ENCODE measurements at places on chromosomes 5 and 9.
A peak's percentile ranks its signal among the peaks of the same experiment; 100 is the strongest.

GRCh38 chr5:102481054-102481715 is 17.6 kb downstream of the SLCO6A1 start:
- no peak for DNase-seq

DNA sequence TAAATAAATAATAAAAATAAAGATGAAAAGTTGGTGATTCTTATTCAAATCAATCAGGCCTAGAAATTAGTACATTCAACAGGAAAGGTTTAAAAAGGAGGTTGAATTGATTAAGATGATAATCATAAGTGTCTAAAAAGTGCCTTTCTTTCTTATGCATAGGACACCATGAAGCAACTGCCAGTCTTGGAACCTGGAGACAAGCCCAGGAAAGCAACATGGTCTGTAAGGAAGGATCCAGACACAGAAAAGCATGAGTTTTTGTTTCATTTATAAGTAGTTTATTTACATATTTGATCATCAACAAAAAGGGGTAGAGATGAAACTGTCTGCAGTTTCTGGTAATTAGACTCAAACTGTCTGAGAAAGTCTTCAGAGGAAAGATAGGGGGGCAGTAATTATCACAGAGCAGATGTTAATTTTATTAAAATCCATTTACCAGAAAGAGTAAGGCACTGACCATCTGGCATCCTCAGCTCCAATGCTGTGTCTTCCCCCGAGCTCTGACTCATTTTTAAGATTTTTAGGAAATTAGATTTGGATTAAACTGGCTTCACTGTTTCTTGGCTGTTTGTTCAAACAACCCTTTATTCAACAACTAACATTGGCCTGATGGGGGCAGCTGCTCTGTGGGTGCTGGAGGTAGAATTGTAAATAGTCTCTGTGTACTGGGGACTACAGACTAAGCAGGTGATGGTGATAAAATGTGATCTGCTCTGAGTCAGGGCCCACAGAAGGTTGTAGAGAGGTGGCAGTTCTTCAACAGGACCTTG is 2.7 kb downstream of the RABEPK start:
- DNase-seq = no peak

DNA sequence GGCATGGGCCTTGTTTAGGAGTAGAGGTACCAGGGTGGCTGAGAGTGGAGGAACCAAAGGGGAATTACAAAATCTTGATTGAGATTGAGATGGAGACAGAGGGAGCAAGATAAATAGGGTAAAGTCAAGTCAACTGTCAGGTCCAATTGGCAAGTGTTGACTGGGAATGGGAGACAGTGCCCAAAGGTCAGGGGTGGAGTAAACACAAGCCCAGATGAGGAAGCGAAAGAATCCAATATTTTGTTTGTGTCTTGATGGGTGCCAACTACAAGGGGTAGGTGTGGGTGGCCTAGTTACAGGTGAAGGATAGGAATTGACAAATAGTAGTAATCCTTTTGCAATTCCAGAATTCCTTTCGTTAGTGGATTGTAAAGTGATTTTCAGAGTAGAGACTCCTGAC is 75.1 kb upstream of the AGXT2 start:
- no peak for DNase-seq

GRCh38 chr9:133238851-133239532 is 29.9 kb upstream of the OBP2B start:
- peak; percentile 10 for DNase-seq

DNA sequence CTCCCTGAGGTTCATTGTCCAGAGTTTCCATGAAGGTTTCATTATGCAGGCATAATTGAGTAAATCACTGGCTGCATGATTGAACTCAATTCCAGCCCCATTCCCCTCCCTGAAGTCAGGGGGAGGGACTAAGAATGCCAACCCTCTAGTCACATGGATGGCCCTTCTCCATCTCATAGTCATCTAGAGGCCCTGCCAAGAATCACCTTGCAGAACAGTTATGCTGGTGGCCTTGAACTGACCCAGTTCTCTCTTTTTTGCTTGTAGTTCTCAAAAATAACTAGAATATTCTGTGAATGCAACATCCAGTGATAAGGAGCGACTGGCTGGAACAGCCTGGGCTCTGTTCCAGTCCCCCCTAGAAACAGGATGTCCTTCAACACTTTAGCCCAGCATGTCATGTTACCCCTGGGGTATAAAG is 31.7 kb downstream of the SLC35A4 start:
- DNase-seq = no peak

GRCh38 chr9:4796988-4797853 is 4.5 kb downstream of the RCL1 start:
- peak; percentile 21 for DNase-seq

GRCh38 chr9:12698986-12699385 is 5.8 kb downstream of the TYRP1 start:
- no peak for DNase-seq

GRCh38 chr5:134161513-134162395 is 15.0 kb downstream of the SKP1 start:
- DNase-seq = no peak

DNA sequence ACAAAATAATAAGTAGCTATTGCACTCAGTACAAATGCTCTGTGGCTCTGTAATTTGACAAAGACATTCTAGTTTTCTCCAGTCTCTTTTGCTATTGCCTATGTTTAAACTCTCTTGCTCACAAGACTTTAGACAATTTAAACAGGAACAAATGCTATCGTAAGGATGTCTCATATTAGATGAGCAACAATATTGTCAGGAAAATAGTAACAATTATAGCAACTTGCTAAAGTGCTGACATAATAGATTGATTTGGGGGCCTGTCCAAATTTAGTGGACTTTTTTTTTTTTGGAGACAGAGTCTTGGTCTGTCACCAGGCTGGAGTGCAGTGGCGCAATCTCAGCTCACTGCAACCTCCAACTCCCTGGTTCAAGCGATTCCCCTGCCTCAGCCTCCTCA is 11.8 kb downstream of the KIF2A start:
- DNase-seq = no peak

DNA sequence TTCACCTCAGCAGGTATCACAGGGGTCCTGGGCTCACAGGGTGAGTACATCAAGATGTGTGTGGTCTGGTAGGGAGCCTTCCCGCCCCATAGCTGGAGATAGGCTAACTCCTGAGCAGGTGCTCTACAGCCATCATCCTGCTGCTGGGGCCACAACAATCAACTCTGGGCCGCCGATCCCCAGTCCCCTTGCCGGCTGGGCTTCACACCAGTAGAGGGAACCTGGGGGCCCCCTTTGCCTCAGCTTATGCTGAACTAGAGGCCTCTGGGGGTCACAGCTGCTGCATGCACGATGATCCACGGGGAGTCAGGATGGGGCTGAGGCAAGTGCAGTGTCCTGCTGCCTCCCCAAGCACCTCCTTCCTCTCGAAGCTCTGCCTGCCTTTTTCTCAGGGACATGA is 46.5 kb downstream of the IRF1 start:
- no peak for DNase-seq

DNA sequence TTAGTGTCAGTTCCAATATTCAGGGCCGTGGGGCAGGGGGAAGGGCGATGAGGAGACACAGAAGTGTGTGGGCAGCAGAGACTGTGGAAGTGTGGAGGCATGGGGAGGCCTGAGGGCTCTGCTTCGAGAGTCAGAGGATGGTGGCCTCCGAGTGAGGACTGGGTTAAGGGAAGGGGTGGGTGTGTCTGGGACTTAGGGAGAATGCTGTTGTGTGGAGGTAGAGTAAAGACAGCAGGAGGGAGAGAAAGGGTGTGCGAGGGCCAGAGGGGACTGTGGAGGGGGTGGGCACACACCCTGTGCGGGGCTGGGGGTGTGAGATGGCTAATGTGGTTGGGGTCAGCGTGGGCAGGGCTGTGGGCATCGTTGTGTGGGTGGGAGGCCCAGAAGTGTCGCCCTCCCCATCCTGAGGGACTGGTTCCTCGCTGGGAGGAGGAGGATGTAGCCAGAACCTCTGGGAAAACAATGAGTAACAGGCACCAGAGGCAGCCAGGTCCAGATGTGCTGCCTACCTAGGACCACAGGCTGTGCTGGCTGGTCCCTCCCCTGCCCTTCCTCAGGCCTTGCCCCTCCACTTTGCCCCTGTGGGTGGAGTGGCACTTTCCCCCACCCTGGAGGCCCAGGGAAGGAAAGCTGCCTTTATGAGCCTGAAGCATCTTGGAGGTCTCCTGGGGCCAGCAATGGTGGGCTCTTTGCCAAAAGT is 4.2 kb downstream of the USP20 start:
- DNase-seq = no peak

DNA sequence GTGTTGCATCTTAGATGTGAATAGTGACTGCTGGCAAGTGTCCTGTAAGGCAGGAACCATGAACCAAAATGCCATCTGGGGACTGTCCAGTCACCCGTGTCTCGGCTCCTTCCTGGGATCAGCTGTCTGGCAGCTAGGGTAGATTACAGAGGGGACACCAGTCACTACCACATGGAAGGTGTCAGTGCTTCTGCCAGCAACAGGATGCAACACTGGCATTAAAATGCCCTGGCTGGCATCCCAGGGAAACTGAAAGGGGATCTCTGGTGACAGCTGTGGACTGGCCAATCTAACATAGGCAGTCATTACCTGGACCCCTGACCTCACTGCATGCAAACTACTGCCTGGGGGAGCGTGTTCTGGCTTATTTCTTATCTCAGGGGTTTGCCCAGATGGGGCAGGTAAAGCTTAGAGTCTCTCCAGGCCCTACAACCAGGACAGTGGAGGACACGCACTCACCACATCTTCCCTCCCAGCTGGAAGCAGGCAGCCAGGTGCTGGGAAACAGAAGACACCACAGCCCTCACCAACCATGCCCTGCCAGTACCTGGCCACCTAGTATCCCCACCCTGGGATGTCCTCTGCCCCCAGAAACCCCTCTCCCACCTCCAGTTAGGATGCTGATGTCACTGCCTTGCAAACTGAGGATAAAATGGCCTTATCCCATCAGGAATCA is 83.8 kb downstream of the SEMA4D start:
- no peak for DNase-seq

DNA sequence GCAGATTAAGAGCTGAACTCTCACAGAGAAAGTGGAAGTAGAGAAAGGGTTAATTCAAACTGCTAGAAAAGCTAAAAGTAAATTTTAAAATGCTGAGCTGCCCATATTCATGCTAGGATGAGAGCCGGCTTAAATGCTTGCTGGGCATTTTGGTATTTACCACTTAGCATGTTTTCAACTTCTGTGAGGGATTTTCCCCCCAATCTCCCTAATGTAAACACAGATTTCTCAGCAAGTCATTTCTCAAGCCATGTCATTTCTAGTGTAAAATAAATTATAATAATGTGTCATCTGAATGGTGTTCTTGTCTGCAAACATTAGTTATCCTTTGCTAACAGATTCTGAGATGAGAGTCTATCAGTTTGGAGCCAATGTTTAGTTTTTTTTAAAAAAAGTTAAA is 22.3 kb downstream of the RPS23 start:
- DNase-seq = no peak

DNA sequence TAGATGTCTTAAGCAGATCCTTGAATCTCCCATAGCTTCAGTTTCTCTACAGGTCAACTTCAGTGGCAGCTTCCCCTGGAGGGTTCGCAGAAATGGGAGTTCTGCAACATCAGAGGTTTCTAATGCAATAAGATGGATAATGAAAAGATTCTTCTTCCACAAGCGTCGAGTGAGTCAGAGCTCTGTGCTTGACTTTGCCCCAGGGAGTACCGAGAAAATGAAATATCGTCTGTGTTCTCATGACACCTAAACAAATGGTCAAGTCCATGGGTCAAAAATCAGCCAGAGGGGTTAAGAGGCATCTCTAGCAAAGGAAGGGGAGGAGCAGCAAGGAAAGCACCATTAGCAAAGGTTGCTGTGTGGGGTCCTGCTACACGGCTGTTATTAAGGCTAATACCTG is 3.2 kb upstream of the ADRA1B start:
- DNase-seq = peak; percentile 12

DNA sequence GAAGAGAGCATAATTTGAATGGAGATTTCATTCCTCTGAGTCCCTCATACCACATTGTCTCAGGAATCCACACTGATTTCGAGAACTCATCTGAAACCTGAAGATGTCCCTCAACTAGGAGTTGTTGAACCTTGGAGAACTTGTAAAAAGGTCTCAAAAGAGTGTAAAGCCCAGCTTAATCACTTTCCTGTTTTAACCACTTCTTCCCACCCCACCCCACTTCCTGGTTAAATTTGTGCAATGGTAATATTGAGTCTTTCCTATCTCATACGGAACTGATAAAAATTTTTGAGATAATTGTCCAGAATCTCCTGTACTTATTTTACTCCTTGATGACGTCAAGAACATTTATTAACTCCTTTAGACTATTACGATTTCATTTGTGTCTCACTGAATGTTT is 240.7 kb downstream of the ARRDC3 start:
- peak; percentile 12 for DNase-seq

- no peak for DNase-seq
Observed at GRCh38 chr5:154038261-154038706, 426 bp downstream of the FAM114A2 start.

- no peak for DNase-seq
Observed at GRCh38 chr5:176941951-176942350, 42.8 kb upstream of the HK3 start.

GRCh38 chr9:109770101-109770500 is 9.9 kb upstream of the PALM2AKAP2 start:
- DNase-seq = no peak

GRCh38 chr9:107178293-107178692 is 104.8 kb upstream of the RAD23B start:
- DNase-seq = no peak

DNA sequence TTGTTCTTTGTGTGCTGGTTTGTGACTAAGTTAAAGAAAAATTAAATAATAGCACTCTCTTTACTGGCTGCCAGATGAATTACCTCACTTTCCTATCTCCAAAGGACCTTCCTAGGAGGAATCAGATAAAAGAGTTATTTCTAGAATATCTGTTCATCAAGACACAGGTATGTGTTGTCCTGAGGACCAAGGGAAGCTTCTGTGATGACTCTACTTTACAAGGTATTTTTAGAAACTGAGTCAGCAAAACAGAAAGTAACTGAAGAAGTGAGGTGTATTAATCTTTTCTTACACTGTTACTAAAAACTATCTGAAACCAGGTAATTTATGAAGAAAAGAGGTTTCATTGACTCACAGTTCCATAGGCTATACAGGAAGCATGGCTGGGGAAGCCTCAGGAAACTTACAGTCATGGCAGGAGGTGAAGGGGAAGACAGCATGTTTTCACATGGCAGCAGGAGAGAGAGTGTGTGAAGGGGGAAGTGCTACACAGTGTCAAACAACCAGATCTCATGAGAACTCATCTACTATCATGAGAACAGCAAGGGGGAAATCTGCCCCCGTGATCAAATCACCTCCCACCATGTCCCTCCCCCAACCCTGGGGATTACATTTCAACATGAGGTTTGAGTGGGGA is 189.2 kb upstream of the DMAC1 start:
- DNase-seq = no peak

DNA sequence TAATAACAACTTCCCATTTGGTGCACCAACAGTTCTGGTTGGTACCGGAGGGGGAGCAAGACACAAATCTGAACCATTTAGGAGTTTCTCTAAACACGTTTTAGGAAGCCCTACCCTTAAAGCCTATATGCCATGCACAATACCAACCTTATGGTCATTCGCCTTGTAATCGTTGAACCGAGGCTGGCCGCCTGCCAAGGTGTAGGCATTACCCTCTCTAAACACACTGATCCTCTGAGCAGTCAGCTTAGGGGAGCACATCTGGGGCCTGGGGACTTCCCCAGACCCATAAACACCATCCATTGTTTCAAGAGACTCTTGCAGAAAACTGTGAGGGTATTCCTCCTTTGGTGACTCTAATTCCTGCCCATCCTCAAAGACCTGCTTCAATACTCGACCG is 328 bp downstream of the GRXCR2 start:
- no peak for DNase-seq
